CD4-positive, alpha-beta T cell treated with Interferon alpha-2 for 1 hour (primary cell): ENCODE measurements at places on chromosomes 7 and 10.
A peak's percentile ranks its signal among the peaks of the same experiment; 100 is the strongest.

DNA sequence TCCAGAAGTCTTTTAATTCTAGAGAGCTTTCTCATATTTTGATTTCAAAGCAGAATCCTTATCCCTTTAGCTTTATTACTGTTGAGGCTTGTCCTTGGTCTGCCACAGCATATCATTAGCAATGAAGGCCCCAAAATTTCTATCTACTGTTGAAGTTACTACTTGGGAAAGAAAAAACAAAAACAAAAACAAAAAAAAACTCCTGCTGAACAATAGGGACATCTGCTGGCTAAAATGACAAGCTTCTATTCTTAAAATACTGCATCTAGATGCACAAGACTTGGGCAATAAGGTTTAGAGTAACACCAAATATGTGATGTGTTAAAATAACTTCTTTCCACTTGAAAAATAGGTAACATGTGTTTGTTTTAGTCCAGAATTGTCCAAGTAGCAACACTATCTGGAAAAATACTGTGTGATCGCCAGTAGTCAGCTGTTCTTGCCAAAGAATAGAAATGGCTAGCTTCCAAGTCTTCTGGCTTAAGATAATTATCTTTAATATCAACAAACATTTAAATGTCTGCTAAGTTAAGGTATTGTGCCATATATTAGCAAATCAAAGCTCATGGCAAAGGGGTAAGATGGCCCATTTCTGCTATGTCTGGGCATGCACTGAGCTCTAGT lies 3.8 kb upstream of the DMTF1 start:
- DNase-seq: no peak

- DNase-seq: peak; percentile 49
These were observed 144.0 kb upstream of the RET start for GRCh38 chr10:42932735-42933447.

DNA sequence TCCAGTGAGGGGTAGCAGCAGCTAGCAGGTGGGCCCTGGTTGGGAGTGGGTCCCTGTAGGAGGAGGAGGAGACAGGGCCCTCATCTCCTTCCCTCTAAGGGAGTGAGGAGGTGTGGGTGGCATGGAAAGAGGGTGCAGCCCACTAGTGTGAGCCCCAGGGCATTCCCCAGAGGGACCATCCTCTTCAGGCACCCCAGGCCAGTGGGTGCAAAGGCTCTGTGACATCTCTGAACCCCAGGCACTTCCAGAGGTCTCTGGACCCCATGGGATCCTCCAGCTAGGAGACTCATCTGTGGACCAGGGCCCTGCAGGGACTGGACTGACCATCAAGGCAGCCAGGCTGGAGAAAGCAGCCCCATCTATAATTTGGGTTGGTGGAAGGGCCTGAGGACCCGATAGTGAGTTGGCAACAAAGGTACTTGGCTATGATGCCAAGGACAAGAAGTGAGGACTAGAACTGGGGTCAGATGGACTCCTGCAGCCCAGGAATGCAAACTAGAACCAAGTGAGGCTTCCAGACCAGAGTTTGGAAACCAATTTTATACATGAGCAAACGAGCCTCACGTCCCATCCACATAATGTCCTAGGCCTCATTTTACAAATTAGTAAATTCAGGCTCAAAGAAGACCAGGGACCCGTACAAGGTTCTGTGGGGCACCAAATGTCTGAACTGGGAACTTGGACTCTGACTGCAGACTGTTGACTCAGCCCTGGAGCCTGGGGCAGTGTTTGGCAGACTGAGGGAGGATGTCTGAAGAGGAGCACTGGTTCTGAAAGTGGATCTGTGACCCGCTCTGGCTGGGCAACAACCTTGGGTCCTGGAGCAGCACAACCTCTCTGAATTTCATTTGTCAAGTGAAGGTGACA lies 1.4 kb upstream of the VSTM4 start:
- no peak for DNase-seq

DNA sequence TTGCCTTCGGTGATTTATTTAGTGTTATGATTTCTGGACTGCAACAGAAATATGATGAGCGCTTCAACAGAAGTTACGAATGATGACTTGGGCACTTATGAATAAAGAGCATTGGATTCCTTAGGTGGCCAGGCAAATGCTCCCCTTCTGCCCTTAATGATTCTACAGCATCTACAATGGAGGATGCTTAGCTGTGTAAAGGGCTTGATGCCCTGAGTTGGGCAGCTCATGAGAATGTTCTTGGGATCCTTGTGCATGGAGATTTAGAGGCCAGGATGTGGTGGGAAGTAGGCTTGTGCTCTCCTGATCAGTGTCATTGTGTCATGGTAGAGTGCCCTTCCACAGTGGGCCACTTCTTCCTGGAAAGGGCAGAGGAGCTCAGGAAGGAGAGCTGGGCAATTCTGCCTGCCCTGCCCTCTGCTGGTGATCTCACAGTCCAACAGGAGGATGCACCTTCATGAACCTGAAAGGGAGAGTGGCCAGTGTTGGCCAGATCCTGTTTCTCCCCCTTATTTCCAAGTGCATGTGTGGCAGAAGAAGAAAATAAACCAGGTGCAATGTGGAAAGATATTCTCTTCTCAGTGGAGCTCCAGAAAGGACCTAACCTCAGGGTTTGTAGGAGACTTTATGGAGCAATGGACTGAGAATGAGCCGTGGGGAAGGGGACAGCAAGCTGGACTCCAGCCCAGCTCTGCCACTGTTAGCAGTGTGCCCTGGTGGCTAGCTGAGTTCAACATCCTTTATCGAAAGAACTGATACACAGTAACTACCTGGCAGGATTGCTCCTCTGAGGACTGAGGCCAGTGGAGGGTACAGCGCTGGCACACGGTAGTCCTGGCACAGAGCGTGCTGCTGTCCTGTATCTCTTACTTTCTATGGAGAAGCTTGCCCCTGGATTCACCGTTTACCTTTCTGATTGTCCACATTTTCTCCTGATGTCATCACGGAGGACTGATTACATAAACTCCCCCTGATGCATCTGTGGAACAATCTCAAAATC lies 182.9 kb downstream of the BMPER start:
- no peak for DNase-seq

GRCh38 chr7:44275957-44276570 lies 49.3 kb downstream of the CAMK2B start:
- no peak for DNase-seq
